Left lung (tissue), 14 donors: ENCODE measurements at places on chromosomes 1 and 21.
A peak's percentile ranks its signal among the peaks of the same experiment; 100 is the strongest.

DNA sequence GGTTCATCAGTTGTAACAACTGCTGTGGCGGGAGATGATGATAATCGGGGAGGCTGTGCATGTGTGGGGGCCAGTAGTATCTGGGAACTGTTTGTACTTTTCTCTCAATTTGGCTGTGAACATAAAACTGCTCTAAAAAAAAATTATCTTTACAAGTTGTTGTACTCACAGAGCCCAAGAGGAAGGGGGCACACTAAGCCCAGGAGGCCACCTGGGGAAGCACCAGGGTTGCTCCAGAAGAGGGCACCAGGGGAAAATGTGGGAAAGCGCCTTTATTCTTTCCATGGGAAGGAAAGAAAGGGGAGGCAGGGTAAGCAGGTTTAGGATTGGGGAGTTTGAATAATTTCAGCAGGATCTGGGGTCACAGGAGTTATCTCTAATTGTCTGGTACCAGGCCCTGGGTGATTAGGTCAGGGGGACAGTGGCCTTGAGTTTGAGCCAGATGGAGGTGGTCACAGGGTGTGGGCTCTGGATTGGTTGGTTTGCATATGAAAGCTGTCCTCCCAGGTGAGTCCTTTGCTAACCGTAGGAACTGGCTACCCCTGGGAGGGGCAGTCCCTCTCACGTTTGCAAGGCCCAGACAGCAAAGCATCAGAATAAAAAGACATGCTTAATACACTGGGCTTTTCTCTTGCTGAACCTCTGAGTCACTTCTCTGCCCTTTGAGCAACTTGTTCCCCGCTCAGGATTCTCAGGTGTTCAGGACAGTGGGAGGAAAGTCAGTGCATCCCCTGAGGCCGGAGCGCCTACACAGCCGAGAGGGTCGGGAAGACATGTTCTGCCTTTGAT, 11.2 kb downstream of the MYOC start:
- H3K4me3 ChIP-seq = no peak overlapping the region
- no peak overlapping the region for H3K27ac ChIP-seq
- H3K36me3 ChIP-seq = no peaks in the 10 kb centered on the region
- H3K27me3 ChIP-seq = no peaks in the 10 kb centered on the region
- no peaks in the 10 kb centered on the region for H3K4me1 ChIP-seq
- no peak for DNase-seq

DNA sequence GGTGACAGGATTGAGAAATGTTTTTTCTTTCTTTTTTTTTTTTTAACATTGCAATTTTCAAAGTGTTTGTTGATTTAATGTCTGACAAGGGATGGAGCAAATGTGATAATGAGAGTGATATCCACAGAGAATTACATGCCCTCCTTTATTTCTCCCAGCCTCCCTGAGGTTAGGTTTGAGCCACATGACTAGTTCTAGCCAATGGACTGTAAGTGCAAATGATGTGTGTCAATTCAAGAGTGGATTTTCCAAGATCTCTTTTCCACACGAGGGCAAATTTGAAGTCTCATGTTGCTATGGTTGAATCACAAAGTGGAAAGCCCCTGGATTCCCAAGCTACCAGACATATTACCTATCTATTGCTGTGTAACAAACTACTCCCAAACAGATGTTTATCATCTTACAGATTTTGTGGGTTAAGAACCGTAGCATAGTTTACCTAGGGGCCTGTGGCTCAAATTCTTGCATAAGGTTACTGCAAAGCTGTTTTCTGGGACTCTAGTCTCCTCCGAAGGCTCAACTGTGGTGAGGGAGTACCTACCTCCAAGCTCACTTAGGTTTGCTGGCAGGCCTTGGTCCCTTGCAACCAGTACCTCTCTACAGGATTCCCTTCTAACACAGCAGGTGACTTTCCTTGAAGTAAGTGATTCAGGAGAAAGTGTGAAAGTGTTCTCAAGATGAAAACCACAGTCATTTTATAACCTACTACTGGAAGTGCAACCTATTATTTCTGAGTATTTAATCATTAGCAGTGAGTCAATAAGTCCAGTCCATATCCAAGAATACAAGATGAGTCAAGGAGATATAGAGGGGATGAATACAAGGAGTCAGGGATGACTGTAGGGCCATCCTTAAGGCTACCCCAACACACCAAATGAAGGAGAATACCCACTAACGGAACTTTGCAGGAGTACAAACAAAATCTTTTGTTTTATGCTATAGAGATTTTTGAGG, 533.6 kb downstream of the PTPRC start:
- H3K27me3 ChIP-seq = no peaks in the 10 kb centered on the region
- no peak overlapping the region for H3K4me3 ChIP-seq
- no peaks in the 10 kb centered on the region for H3K36me3 ChIP-seq
- no peak overlapping the region for H3K27ac ChIP-seq

DNA sequence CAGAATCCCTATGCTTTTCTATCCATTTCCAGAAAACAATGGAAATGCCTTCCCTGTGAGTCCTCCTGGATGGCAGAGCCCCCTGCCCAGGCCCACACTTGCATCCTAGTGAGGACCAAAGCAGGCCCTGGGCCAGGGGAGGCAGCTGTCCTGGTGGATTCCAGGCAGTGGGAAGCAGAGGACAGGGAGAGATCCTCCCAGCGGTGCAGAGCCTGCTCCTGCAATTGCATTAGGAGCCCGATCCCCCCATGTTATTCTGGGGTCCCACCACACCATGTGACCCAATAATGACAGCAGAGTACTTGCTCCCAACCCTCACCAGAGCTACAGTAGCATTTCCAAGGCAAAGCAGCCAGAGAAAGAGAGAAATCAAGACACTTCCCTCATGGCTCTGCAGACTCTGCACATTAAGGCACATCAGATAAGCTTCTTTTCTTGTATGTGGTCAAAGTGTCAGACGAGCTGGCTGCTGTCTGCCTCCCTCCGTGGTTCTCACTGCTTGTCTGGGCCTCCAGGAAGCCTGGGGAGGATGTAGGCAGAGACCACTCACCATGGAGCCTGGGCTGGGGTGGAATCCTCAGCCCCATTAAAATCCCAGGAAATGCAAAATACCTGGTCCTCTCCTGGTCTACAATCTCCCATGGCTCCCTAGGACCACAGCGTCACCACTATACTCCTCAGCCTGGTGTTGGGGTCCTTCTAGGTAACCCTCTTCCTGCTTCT, 54.9 kb upstream of the RUNX3 start:
- no peaks in the 10 kb centered on the region for H3K4me1 ChIP-seq
- no peak overlapping the region for H3K4me3 ChIP-seq
- H3K36me3 ChIP-seq = no peaks in the 10 kb centered on the region
- DNase-seq = no peak
- no peaks in the 10 kb centered on the region for H3K27me3 ChIP-seq

GRCh38 chr1:34265396-34265795, 88.7 kb downstream of the C1orf94 start:
- DNase-seq = no peak
- H3K27ac ChIP-seq = no peak overlapping the region
- H3K36me3 ChIP-seq = no peaks in the 10 kb centered on the region
- no peaks in the 10 kb centered on the region for H3K27me3 ChIP-seq

DNA sequence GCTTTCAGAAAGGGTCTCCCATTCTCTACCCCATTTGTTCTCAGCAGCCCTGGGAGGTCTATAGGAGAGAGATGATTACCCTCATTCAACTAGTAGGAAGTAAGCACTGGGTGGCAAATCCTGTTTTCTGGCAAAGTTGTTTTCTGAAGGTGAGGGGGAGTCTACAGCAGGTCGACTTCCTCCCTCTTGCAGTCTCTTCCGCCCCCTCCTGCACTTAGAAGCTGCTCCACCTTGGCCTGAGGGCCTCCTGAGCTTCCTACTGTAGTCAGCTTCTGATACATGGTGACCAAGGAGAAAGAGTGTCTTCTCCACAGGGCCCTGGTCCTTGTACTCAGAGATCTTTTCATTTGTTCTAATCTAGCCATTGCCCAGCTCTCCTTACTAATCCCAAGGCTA, 93.1 kb downstream of the RGL1 start:
- no peak overlapping the region for H3K27ac ChIP-seq
- no peak for DNase-seq
- H3K27me3 ChIP-seq = no peaks in the 10 kb centered on the region
- no peak overlapping the region for H3K4me3 ChIP-seq

DNA sequence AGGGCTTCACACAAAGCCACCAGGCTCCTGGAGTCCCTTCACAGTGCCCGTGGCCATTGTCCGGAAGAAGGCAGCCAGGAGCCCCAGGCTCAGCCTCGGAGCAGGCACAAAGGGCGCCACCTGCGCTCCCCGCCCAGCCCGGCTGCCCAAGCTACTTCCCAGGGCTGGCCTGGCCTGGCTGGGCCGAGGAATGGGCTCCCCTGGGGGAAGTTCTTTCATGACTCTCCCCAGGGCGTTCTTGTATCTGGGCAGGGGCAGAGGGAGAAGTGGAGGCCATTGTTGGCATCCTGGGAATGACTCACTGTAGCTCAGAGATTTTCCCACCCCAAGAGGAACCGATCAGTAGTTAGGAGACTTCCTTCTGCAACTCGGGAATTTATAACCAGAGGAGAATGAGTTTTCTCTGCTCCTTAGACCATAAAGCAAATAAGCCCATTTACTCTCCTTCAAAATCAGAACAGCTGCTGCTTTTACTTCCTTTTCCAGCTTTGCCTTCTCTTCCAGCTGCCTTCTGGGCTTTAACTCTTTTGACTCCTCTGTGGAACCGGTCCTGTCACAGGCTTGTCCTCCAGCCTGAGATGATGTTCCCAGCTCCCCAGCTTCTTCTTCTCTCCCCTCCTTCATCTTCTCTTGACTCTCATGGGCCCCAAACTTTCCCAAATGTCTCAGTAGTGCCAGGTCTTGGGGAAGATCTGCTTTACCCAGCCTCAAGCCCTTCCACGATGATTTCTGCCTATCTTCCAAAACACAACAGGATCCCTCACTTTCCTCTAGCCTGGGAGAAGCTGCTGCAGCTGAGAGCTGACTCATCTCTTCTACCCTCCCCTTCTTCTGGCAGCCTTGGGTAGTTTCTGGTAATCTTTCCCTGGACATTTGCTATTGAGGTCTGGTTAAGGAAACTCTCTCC, 118.7 kb upstream of the CD34 start:
- H3K4me3 ChIP-seq = no peak overlapping the region
- H3K36me3 ChIP-seq = peaks cover 91% of the 10 kb centered on the region
- peak overlapping the region; percentile 81 for H3K27ac ChIP-seq

GRCh38 chr1:206557636-206558473, 50.5 kb downstream of the RASSF5 start:
- H3K27ac ChIP-seq = peak overlapping the region; percentile 99
- no peak for DNase-seq
- H3K4me3 ChIP-seq = peak overlapping the region; percentile 80

GRCh38 chr1:34904236-34905097, 25.0 kb downstream of the DLGAP3 start:
- H3K27ac ChIP-seq = no peak overlapping the region
- no peaks in the 10 kb centered on the region for H3K36me3 ChIP-seq
- H3K27me3 ChIP-seq = no peaks in the 10 kb centered on the region

- no peaks in the 10 kb centered on the region for H3K4me1 ChIP-seq
- H3K36me3 ChIP-seq = no peaks in the 10 kb centered on the region
- no peak overlapping the region for H3K4me3 ChIP-seq
- no peaks in the 10 kb centered on the region for H3K27me3 ChIP-seq
- no peak for DNase-seq
Observed at GRCh38 chr1:112938210-112938609, 17.8 kb downstream of the SLC16A1 start.

DNA sequence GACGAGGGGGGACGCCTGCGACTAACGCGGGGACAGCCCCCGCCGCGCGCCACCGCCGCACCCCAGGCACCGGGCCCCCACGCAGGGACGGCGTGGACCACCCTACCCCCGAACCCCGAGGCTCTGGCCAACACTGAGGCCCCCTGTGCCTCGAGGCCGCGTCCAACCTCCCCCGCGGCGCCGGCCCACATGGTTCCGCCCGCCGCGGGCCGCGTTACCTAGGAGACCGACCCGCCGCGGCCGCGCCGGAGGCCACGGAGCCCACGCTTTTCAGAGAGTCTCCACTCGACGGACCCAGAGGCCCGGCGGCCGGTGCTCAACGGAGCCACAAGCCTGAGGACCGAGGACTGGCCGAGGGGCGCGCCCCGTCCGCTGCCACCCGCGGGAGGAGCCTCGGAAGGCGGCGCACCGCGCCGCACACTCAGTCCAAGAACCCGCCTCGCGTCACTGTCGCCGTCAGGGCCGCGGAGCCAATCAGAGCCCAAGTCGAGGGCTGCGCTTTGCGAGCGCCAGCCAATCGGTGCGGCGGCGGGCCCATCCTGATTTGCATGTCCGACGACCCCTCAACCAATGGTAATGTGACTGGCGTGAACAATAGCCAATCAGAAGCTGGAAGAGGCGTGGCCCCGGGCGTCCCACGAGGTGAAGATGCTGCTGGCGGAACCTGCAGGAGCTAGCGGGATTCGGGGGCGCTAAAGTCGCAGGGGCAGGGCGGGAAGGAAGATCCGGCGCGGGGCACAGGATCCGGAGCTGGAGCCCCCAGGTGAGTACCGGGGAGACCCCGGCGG, at the start of gene NPHP4:
Gene NPHP4, minus strand, starts transcription at position 400 of the 788 bp plus-strand sequence. CDS start 6,136 bp downstream, outside the sequence.
- peak; percentile 100 for DNase-seq
- H3K36me3 ChIP-seq = peaks cover 13% of the 10 kb centered on the region
- H3K4me1 ChIP-seq = peaks cover 37% of the 10 kb centered on the region
- H3K4me3 ChIP-seq = peak within 1 kb of the TSS; percentile 74
- peaks cover 9% of the 10 kb centered on the region for H3K27me3 ChIP-seq
- peak within 1 kb of the TSS; percentile 80 for H3K27ac ChIP-seq

DNA sequence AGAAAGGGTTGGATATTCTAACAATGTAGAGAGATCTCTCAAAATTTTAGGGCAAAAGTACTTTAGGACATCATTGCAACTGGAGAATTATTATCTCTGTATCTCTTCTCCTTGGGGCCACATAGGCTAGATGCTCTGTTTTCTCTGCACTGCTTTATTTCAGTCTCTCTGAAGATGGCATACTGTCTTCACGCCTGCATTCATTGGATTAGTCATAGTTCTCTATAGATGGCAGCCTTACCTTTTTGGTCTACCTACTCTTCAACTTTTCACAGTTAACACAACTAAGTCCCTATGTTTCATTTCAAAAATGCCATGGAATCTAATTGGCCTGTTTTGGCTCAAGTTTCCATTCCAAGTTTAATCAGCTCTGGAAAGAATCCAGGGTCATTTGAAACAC, 1623.3 kb upstream of the B3GALT2 start:
- H3K4me3 ChIP-seq = no peak overlapping the region
- H3K4me1 ChIP-seq = no peaks in the 10 kb centered on the region
- H3K27me3 ChIP-seq = no peaks in the 10 kb centered on the region
- no peak overlapping the region for H3K27ac ChIP-seq

DNA sequence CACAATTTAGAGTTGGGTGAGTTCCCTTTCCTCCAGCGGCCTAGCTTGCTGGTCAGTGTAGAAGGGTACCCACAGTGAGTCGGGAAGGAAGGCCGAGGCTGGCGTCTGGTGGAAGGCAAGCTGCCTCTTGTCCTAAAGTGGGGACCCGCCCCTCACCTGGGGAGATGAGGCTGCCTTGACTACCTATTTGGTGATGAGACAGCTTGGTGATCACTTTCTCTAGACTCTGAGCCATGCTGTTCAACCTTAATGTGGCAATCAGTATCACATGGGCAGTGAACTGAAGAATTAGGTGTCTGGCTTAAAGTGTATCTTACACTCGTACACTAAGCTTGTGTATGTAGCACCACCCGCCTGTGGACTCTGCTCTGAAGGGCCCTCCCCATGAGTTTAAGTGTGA, 100.7 kb downstream of the COLGALT2 start:
- H3K36me3 ChIP-seq = no peaks in the 10 kb centered on the region
- no peak for DNase-seq
- H3K27me3 ChIP-seq = no peaks in the 10 kb centered on the region
- no peaks in the 10 kb centered on the region for H3K4me1 ChIP-seq
